ENCODE measurements at places on chromosomes 13 and 19.

GRCh38 chr13:106376401-106377112 is 158.9 kb downstream of the EFNB2 start:
- DNase-seq: peak; percentile 24

- DNase-seq: no peak
Measured at GRCh38 chr19:47511681-47512080, 3.2 kb downstream of the NAPA start.

GRCh38 chr19:12792051-12792852 is 966 bp downstream of the JUNB start:
- peak; percentile 70 for DNase-seq

DNA sequence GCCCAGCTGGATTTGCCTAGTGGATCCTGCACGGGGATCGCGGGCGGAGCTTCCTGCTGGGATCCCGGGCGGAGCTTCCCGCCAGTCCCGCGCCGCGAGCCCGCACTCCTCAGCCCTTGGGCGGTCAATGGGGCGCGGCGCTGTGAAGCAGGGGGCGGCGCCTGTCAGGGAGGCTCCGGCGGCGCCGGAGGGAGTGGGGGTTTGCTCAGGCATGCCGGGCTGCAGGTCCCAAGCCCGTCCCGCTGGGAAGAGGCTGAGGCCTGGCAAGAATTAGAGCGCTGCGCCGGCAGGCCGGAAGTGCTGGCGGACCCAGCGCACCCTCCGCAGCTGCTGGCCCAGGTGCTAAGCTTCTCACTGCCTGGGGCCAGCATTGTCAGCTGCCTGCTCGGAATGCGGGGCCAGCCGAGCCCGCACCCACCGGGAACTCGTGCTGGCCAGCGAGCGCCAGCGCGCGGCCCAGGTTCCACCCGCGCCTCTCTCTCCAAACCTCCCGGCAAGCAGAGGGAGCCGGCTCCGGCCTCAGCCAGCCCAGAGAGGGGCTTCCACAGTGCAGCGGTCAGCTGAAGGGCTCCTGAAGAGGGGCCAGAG is 119.6 kb downstream of the PRR20E start:
- DNase-seq: no peak

DNA sequence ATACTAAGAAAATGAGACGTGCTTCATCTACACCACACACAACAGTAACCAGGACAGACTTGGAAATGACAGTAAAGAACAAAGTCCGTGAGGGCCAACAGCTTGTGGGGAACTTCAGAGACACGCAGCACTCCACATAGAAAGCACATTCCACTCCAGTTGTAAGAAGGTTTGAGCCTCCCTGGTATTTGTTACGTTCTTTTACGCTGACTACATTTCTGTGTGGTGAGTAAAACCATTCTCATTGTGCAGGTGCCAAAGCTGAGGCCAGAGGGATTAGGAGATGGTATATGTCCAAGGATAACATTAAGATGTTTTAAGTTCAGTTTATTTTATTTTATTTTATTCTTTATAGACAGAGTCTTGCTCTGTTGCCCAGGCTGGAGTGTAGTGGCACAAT is 1189.9 kb downstream of the UQCRFS1 start:
- DNase-seq: no peak

DNA sequence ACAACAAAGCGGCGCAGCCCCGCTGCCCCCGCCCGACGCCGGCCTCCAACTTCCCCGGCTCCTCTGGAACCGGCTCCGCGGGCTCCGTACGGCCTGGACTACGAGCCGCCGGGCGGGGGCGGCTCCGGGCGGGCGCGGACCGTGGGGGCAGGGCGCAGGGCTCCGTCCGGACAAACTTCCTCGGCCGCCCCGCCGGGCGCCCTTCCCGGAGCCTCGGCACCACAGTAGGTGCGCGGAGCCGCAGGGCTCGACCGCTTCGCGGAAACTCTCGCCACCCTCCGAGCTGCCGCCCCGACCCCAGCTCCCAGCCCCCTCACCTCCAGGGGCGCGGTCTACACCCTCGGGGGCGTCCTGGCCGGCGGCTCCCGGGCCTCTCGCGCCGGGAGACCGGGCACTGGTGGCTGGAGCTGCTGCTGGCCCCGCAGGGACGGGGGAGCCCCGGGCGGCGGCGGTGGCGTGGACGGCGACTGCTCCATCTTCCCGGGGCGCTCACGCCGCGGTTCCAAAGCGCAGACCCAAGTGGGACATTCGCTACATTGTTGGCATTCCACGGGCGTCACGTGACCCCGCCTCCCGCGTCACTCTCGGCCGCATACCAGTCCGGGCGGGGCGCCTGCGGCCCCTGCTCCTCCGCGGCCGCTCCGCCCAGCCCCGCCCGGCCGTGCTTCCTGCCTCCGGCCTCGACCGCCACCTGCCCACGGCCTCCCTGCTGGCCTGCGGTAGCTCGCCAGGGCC is at the start of gene LATS2:
LATS2 (minus strand) TSS at position 558 of the 735 bp plus-strand sequence. CDS start 15,560 bp downstream, outside the sequence.
- DNase-seq: peak; percentile 99

DNA sequence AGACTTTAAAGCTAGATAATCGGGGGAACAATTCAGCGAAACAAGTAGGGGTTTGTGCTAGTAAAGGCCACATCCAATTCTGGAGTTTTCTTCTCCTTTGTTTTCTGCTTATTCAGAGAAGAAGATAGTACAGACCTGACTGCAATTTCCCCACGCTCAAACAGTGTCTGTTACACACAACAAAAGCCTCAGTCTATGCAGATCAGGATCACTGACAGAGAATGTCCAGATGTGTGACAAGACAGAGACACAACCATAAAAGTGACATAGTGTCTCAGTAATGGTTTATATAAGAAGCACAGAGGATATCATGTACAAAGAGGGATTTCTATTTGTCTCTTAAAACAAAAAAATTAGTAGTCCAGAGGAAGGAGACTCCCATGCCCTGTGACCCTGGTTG is 70.7 kb upstream of the GTF3A start:
- DNase-seq: no peak

DNA sequence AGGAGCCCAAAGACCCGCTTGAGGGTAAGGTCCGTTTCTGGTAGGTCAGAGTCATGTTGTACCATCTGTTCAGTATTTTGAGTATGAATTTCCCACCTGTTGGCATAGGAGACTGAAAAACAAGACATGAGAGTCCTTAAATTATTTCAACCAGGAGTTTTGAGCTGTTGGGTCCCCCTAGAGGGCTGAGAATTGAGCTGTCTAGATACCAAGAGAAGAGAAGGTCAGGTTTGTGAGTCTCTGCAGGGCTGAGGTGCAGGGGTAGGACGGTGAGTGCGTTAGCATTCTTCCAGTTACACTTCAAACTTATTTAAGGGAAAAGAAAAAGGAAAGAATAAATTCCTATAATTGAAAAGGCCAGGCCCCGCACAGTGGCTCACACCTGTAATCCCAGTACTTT is 5.0 kb downstream of the CBLC start:
- no peak for DNase-seq

- DNase-seq: no peak
Measured at GRCh38 chr13:22648320-22648801, 532.4 kb upstream of the SGCG start.

- DNase-seq: no peak
Measured at GRCh38 chr13:100815476-100816046, 141.0 kb upstream of the TMTC4 start.

DNA sequence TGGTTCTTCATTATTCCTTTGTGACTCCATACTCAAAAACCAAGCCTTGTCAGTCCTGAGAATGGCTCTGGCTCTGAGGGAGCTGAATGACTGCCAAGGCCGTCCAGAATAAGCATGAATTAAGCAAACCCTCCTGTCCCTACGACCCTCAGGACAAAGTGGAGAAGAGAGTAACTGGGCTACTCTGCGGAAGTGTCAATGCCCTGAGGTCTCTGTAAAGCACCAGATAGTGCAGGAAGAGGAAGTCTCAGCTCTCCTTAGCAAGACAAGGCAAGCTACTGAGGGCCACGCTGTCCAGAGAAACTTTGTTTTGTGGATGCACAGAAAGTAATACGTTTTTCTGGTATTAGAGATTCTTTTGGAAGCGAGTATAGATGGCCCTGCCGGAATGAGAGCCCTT is 94.1 kb downstream of the RNASEH2B start:
- DNase-seq: no peak

DNA sequence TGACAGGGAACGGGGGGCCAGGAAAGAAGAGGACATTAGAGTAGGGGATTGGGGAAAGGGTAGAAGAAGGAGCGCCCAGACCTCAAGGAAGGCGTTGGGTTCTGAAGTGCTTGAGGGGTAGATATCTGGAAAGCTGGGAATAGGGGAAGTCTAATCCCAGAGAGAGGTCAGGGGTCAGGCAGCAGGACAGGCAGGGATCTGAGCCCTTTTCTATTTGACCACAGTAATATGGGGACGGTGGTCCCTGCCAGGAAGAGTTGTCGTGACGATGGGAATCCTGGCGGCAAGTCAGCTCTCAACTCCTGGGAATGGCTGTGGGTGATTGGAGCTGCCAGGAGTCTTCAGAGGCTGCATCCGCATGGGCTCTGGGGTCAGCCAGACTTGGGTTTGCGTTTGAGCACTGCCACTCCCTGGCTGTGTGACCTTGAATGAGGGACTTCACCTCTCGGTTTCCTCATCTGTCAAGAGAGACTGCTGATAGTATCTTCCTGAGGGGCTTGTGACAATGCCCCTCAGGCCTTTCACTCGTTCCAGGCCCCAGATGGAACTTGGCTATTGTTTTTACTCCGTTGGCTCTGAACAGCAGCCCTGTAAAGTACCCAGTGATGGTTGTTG is 1.3 kb downstream of the AP2A1 start:
- DNase-seq: no peak

DNA sequence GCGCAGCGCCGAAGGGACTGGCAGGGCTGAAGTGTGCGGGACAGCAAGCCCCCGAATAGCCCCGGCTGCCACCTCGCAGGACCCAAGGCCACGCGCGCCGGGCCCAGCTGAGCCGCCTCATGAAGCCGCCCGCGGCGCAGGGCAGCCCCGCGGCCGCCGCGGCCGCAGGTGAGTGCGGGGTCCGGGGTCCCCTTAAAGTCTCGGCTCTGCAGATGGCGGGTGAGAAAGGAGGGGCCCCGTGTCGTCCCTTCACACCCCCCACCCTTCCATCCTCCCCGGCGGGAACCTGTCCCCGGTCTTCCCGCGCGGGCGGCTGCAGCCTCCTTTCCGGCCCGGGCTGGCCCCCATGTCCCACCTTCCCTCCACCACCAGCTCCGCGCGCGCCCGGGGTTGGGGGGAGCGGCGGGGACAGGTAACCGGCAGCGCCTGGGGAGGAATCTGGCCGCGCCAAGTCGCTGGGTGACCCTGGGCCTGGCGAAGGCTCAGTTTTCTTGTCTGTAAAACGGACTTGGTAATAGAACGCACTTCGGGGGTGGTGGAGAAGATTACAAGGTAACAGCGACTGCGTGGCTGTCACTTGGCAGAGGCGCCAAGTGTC is 338 bp downstream of the RGCC start:
- DNase-seq: no peak

DNA sequence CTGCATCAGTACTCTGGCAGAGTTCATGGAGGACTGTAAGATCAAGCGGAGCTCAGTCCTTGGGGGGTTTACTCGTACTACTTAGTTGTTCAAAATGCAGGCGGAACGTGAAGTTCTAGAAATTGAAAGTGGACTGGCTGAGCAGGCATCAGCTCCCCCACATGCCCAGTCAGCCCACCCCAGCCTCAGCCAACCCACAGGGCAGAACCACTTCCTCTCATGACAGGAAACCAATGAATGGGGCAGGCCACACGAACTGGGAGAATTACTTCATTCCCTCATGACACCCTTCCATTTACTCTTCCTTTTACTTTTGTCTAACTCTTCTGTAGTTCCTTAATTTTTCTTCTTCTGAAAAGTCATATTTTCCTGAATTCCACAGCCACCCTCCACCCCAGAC is 71.9 kb downstream of the FLT1 start:
- no peak for DNase-seq

DNA sequence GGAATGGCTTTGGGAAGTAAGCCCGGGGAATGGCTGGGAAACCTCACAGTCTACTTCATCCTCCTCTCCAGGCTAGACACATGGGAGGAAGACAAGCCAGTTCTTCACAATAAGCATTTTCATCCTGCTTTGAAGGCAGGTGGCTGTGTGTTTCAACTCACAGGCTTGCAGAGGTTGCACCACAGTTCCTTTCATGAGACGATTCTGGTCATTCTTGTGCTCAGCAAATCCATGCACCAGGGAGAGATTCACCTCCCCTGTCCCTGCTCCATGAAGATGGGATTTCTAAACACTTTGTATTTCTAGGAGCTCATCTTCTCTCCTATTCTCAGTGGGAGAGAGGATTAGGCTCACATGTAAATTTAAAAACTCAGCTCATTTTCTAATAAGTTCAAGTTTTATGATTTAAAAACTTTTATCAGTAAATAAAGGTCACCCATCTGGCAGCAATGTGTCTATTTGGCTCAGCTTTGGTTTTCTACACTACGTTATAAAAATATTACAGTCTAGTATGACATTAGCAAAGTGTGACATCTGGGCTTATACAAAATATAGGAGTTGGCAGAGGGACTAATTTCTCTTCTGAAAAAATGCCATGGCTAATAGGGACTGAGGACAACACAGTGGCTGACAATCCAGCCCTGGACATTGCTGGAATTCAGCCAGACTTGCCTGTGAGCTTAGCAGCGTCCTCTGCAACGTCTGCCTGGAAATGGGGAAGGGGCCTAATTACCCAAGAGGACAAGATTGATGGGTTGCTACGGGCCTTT is 283.2 kb upstream of the SLC10A2 start:
- DNase-seq: no peak

GRCh38 chr19:18424122-18424889 is 5.1 kb downstream of the SSBP4 start:
- DNase-seq: no peak

DNA sequence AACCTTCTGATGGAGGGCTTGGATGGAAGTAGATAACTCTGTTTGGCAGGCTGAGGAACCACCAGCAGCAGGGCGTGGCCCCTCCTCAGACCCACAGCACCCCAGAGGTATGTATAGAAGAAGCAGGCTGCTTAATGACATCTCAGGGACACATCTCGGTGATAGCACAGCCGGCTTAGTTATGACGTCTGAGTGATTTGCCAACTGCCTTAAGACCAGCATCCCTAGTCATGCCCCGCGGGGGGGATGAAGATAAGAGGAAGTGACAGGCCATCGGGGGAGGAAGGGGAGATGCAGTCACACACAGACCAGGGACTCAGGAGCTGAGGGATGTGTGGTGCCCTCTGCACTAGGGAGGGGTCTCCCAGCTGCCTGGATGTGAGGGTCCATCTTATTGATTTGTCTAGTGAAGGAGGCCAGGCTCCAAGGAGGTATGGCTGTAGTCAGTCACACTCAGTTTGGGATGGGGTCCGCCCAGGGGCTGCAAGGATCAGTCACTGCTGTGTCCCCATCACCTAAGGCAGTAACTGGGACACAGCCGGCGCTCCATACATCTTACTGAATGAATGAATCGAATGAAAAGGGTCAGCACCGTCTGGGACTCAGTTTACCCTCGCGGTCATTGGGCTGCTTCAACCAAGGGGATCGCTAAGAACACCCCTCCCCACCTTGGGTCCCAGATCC is 19.2 kb upstream of the ERCC1 start:
- DNase-seq: peak; percentile 55

- DNase-seq: no peak
Measured at GRCh38 chr13:94209117-94209516, 270.4 kb downstream of the DCT start.

DNA sequence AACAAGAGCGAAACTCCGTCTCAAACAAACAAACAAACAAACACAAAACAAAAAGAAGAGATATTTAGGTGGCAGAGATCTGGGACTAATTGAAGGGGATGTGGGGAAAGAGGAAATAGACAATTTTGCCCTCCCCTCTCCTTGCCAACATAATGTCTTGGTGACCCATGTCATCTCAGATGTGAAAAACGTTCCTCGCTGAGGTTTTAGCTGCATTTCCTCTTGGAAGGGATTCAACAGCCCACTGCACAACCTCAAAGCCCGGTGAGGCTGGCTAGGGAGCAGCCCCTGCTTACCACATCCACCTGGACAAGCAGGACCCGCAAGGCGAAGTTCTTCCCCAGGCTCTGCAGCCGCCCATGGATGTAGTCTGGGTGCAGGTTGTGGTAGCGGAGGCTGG is 4.9 kb downstream of the ERCC1 start:
- no peak for DNase-seq

Data from Caco-2 (cell line).